ENCODE measurements at places on chromosomes 16 and 17.

DNA sequence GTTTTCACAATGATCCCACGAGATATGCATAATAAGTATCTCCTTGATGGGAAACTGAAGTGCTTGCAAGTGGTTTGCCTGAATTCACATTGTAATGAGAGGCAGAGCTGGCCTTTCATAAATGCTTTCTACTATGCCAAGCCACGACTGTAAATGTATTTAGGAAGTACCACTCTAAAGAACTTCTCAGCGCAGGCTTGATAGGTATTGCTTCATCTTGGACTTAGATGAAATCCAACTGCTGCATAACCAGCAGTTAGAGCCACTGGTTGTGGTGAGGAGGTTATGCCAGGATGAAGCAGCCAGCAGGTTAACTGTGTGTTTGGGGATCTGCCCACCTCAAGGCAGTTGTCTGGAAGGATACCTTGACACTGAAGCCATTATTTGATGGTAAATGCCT lies 26.8 kb downstream of the MARCHF10 start:
- DNase-seq = no peak

GRCh38 chr16:53789137-53789536 lies 85.2 kb downstream of the FTO start:
- DNase-seq = peak; percentile 89

GRCh38 chr17:8223356-8224126 lies 13.2 kb upstream of the AURKB start:
- no peak for DNase-seq

DNA sequence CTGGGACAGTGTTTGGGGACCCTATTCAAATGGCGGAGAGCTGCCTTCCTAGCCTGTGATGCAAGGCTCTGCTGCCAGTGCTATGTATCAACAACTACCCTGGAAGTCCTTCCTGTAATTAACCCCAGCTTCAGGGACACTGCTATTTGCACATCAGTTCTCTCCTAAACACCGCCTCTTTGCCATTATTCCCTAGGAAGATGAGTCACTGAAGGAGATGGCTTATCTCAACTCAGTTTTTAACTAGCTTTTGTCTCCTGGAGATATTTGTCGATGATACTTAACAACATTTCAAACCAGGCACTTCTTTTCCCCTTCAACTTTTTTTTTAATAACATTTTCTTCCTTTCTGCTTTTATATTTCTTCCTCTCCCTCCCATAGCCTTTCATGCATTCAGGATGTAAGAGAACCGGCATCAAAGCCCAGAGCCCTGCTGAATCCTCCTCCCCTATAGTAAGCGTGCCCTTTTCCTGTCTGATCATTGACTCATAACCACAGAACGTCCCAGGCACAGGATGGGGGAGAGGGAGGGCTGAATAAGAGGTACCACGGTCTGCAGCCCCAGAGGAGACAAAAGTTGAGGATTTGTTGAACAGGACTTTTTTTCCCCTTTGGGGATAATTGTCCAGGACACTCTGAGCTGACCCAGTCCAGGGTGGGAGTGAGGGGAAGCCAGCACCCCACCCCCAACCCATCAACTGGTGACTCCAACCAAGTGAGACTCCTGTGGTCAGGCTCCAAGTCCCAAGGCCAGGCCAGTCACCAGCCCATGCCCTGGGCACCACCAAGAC lies 387.8 kb upstream of the SALL1 start:
- peak; percentile 94 for DNase-seq

GRCh38 chr16:81817789-81818567 lies 38.9 kb downstream of the PLCG2 start:
- DNase-seq = no peak

- no peak for DNase-seq
Measured at GRCh38 chr17:79851461-79851817, 12.2 kb upstream of the CBX4 start.

- DNase-seq = no peak
Measured at GRCh38 chr16:30041841-30042240, 10.8 kb upstream of the TLCD3B start.

DNA sequence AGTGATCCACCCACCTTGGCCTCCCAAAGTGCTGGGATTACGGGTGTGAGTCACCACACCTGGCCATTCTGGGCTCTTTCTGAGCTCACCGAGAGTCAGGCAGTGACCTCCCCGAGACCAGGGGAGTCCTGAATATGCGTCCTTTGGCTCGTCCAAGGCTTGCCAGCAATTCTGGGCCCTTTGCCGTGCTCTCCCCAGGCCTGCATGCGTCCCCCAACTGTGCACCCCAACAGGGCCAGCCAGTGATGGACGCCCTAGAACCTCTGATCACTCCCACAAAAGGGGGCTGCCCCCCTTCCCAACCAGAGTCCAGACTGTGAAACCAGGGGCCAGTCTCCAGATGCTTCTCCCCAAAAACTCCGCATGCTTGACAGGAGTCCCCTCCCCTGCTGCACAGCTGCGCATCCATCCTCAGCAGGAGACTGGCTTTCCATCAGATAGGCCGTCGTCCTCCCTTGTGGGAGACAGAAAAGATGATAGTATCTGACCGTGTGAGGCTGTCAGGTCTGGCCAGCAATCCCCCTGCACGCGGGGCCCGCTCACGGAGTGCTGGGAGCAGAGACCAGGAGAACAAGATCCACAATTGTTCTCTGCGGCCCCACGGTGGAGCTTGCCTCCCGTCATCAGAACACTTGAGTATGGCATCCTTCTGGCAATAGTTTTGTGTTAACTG lies 15.5 kb downstream of the HS3ST6 start:
- no peak for DNase-seq

GRCh38 chr16:50502616-50503011 lies 45.6 kb upstream of the NKD1 start:
- DNase-seq = no peak

DNA sequence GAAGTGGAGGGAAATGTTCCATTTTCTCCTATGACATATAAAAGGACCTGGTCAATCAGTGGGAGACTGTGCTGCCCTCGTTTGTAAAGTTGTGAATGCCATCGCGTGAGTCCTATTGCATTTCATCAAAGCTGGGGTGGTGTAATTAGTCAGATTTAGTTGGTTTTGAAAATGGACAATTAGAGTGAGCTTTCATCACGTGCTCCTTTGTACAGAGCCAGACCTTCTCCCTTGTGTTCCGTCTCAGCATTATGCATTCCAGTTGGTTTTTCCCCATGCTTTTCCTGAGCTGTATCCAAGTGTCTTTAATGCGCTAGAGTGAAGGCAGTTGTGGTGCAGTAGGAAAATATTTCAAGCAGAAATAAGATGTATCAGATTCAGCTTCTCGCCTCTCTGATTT lies 10.4 kb downstream of the SEC14L1 start:
- no peak for DNase-seq

All from skeletal muscle cell (primary cell).